ENCODE measurements at places on chromosomes 5 and 9.

DNA sequence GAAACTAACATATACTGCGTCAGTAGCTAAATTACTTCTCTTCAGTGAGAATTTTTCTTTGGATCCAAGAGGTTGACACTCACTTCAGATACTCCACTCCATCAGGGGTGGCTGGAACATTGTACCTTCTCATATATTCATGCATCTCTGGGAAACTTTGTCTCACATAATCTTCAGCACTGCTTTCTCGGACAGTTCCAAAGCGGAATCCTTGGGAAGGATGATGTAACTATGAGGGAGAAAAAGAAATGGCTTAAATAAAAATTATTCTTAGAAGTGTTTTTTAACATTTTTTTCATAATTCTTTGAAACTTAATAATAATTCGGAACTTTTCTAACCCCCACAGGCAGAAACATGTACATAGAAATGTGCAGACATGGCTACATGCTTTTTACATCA lies 33.4 kb upstream of the PPP3R2 start:
- no peak for DNase-seq

DNA sequence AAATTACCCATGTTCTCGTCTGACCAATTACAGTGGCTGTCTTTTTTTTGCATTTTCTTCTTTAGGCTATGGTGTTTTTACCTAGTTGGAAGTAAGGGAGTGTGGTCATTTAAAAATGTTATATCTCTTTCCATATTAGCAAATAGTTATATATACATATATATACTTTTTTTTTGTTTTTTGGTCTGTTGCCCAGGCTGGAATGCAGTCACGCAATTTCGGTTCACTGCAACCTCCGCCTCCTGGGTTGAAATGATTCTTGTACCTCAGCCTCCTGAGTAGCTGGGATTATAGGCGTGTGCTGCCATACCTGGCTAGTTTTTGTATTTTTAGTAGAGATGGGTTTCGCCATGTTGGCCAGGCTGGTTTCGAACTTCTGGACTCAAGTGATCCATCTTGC lies 12.3 kb downstream of the MARCHF6 start:
- DNase-seq, result no peak

DNA sequence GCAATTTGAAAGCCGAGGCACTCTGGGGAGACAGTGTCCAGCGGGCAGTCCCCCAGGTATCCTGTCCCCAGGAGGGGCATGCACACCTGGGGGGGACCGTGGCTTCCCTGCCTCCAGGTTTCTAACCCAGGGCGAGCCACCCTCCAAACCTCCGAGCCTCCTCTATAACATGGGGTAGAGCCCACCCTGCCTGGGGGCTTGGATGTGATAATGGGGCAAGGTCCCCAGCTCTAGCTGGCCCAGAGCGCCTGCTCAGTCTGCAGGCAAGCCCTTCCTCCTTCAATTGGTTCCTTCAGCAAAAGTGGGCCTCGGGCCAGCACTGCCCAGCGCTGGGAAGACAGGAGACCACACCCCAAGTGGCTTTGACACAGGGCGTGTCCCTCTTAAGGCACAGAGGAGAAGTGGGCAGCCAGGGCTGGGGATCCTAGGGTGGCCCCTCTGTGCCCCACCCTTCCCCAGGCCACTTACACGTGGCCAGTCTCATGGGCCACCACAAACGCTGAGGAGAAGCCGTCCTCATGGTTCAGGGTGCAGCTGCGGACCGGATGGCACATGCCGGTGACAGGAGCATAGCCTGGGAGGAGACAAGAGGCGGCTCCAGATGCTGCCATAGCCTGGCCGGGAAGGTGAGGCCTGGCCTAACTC lies 94.3 kb downstream of the ZNF354C start:
- DNase-seq, result no peak

GRCh38 chr9:92948038-92948534 lies 763 bp downstream of the FGD3 start:
- DNase-seq, result no peak

DNA sequence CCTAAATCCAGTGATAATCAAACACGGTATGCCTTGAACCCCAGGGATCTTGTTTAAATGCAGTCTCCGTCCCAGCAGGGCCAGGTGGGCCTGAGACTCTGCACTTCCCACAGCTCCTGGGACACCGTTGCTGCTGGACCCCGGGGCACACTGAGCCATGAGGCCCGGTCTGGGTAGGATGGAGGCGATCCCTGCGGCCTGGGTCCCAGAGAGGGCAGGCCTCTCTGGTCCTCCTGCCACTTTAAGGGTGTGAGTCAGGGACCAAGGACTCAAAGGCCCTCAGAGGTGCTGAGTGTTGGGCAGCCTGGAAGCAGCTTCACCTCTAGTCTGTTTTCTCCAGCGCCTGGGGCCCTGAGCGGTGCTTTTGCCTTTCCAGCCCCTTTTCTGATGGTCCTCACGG lies 34.1 kb upstream of the SLC9A3 start:
- no peak for DNase-seq

GRCh38 chr5:33969572-33970452 lies 14.7 kb downstream of the SLC45A2 start:
- DNase-seq, result peak; percentile 16

- no peak for DNase-seq
These were observed 114.6 kb upstream of the LRRTM2 start for GRCh38 chr5:138989720-138990119.

GRCh38 chr5:74497706-74498105 lies 142.8 kb downstream of the ENC1 start:
- no peak for DNase-seq

GRCh38 chr5:143737062-143737461 lies 74.9 kb upstream of the HMHB1 start:
- no peak for DNase-seq

- DNase-seq, result peak; percentile 34
These were observed 10.6 kb downstream of the GRIN3A start for GRCh38 chr9:101727612-101728524.

DNA sequence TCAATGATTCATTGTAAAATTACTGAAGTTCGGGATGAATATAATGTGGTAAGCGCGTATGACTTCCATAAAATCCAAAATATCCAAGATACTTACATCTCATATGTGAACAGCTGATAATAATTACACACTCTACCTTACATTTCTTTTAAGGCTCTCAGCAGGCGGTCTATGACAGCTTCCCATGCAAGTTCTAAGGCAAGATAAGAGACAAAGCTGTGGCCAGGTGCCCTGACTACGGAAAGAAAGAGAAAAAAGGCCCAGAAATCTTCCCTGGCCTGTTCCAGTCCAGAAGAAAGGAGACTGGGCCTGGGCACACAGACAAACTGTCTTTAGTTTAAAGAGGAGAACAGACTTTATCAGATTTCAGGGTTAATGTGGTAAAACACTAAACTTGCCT lies 69.1 kb downstream of the ARSB start:
- DNase-seq, result no peak

DNA sequence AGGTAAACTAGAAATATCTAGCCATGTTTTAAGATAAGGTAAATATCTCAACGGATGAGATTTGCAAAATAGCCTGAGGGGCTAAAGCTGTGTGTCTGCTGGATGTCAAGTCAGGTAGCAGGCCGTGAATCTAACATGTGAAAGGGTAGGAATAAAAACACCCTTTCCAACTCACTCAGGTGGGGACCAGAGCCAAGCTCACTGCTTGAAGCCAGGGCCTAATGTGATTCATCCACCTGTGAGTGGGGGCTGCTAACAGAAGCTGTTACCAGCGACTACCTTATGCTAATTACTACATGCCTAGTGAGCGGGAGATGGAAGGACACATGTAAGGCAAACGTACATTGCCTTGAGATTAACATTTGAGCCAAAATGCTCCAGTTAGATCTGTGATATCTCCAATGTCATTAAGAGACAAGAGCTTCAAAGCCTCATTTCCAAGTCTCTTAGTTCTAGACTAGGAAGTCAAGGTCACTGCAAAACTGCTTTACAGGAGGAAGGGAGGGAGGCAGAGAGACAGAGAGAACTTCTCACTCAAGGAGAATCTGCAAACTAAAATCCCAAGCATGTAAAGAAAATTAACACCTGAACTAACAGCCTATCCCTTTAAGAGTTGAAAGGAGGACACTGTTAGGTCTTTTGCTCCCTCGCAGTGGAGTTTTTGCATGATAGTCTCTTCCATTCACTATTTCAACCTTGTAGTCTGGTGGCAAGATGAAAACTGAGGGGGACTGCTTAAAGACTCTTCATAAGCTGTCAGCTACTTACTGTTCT lies 141.6 kb upstream of the RPS23 start:
- no peak for DNase-seq

- DNase-seq, result no peak
These were observed 594.0 kb downstream of the HINT1 start for GRCh38 chr5:130571076-130571475.

DNA sequence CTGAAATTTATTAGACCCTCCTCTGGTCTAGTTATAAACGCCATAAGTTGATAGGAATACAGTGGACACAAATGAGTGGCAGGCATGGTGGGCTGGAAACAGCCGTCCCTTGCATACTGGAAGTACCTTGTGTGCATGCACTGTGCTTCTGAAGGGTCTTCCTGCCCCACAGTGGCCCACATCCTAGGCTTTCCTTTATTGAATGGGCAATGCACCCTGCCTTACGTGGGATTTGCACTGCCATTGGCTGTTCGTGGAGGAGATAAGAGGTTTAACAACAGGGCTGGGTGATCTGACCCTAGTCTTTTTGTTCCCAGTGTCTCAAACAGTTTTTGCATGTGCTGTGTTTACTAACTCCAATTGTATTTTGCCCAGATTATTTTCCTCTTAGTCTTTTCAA lies 480.8 kb downstream of the GADD45G start:
- no peak for DNase-seq

GRCh38 chr5:125549322-125549911 lies 803.0 kb upstream of the ZNF608 start:
- no peak for DNase-seq

DNA sequence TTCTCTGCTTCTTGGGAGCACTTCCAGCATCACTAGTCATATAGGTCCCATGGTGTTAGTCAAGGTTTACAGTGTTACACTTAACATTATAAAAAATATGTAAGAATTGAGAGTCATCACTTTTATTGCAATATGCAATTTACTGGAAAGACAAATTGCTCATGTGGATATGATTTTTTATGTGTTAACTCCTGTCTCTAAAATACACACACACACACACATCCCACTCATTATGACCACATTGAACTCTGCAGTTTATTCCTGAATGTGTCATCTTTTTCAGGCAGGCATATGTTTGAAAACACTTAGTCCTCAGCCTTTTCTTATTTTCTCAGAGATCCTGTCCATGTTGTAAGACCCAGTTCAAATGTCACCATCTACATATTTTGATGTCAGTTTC lies 148.5 kb upstream of the MRPS30 start:
- no peak for DNase-seq

DNA sequence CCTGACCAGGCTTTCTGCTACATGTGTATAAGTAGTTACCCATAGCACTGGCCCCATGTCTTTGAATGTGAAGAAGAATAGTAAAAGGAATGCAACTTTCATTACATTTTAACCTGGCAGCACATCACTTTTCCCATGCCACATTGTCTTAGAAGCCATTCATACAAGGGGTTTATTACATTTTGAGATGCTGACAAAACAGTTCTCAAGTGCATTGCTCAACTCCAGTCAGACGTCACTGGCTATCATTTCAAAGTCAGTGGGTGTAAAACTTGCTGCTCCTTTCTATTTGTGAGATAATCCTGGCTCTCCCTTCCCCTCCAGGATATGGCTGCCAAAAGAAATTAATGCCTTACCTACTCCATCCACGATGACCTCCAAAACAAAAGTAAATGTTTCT lies 97.0 kb upstream of the VCAN start:
- no peak for DNase-seq

GRCh38 chr5:75952963-75953362 lies 130.2 kb upstream of the SV2C start:
- DNase-seq, result no peak

GRCh38 chr9:86732514-86733171 lies 214.7 kb downstream of the GAS1 start:
- DNase-seq, result no peak

- DNase-seq, result no peak
These were observed 73.0 kb upstream of the SLC25A51 start for GRCh38 chr9:37976714-37977477.

GRCh38 chr9:131048820-131049219 lies 39.8 kb downstream of the LAMC3 start:
- DNase-seq, result no peak

GRCh38 chr5:76299592-76299991 lies 103.5 kb upstream of the IQGAP2 start:
- DNase-seq, result no peak

GRCh38 chr9:115099901-115100300 lies 18.1 kb downstream of the TNC start:
- no peak for DNase-seq

DNA sequence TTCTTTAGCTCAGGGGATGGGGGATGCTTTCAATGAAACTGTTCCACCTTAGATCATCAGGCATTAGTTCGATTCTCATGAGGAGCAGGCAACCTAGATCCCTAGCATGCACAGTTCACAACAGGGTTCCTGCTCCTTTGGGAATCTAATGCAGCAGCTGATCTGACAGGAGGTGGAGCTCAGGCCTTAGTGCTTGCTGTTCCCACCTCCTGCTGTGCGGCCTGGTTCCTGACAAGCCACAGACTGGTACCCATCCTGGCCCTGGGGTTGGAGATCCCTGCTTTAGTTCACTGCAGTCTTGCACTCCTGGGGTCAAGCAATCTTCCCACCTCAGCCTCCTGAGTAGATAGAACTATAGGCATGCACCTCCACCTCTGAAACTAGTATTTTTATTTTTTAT lies 1369.8 kb upstream of the NUDT12 start:
- DNase-seq, result no peak

- no peak for DNase-seq
These were observed 128.1 kb downstream of the CPLANE1 start for GRCh38 chr5:37121027-37121426.

GRCh38 chr5:17143335-17143734 lies 74.1 kb upstream of the BASP1 start:
- DNase-seq, result no peak

Data from activated CD4-positive, alpha-beta T cell treated with anti-CD3 and anti-CD28 coated beads for 36 hours (primary cell).